Myometrial cell (primary cell): ENCODE measurements at places on chromosomes 5 and 9. TPM values are rescaled to one million over a fixed set of nuclear protein-coding genes. Genes with fewer than 3 reads are reported as not detected.

Gene HK3
- not detected in 2 replicates for total RNA-seq

Gene CREBRF
- 5.8 and 11.2 TPM in 2 replicates for total RNA-seq

Gene AK8
- 0.18 TPM in 1 of 2 replicates, not detected in the other for total RNA-seq

Gene SH2D3C
- total RNA-seq, result under 0.01 TPM in 1 of 2 replicates, not detected in the other

Gene APBA1
- total RNA-seq, result 0.18 and 0.58 TPM in 2 replicates

Gene RNF14
- total RNA-seq, result 54.6 and 57.9 TPM in 2 replicates

Gene ZNF474
- 0.29 and 0.53 TPM in 2 replicates for total RNA-seq

Gene GABRB2
- total RNA-seq, result not detected in 2 replicates

Gene CD274
- total RNA-seq, result 3.0 and 4.3 TPM in 2 replicates

Gene PCDHB10
- total RNA-seq, result 0.58 TPM in 1 of 2 replicates, not detected in the other
